Vein endothelial cell (primary cell): ENCODE measurements at places on chromosomes 7 and 10. TPM values are rescaled to one million over a fixed set of nuclear protein-coding genes. Genes with fewer than 3 reads are reported as not detected.

The ITGB8 gene
- total RNA-seq = 7.2 and 9.8 TPM in 2 replicates

The CLRN3 gene
- total RNA-seq = not detected in 2 replicates

The MSMB gene
- not detected in 2 replicates for total RNA-seq

The CRHR2 gene
- not detected in 2 replicates for total RNA-seq

The CALML3 gene
- total RNA-seq = not detected in 2 replicates

The HOXA7 gene
- 5.1 and 5.6 TPM in 2 replicates for total RNA-seq

The CHAT gene
- total RNA-seq = not detected in 2 replicates

The CFAP58 gene
- 0.33 and 0.76 TPM in 2 replicates for total RNA-seq

The CARD11 gene
- 3.5 and 20.3 TPM in 2 replicates for total RNA-seq

The ARHGEF35 gene
- total RNA-seq = under 0.01 and 0.19 TPM in 2 replicates

The CPVL gene
- 0.48 TPM in 1 of 2 replicates, not detected in the other for total RNA-seq

The ASB15 gene
- not detected in 2 replicates for total RNA-seq

The C10orf90 gene
- not detected in 2 replicates for total RNA-seq

The CC2D2B gene
- total RNA-seq = 0.86 and 1.3 TPM in 2 replicates

The AP1S1 gene
- total RNA-seq = 149 and 181 TPM in 2 replicates

The LRIT1 gene
- total RNA-seq = not detected in 2 replicates

The LOXL4 gene
- 0.38 and 1.3 TPM in 2 replicates for total RNA-seq

The SPDYE9 gene
- not detected in 2 replicates for total RNA-seq

The RAMP3 gene
- not detected in 2 replicates for total RNA-seq

The EN2 gene
- under 0.01 TPM in 1 of 2 replicates, not detected in the other for total RNA-seq

The FGL2 gene
- total RNA-seq = under 0.01 TPM in 1 of 2 replicates, not detected in the other

The TMEM196 gene
- total RNA-seq = not detected in 2 replicates

The AQP1 gene
- total RNA-seq = 1.6 and 4.9 TPM in 2 replicates

The BBS9 gene
- total RNA-seq = 11.1 TPM in 2 replicates

The KCNH2 gene
- under 0.01 TPM in 1 of 2 replicates, not detected in the other for total RNA-seq

The SAMD9L gene
- total RNA-seq = 7.8 and 18.9 TPM in 2 replicates

The JAKMIP3 gene
- 0.10 TPM in 1 of 2 replicates, not detected in the other for total RNA-seq

The SMIM30 gene
- 51.3 and 59.3 TPM in 2 replicates for total RNA-seq

The SFXN2 gene
- 4.6 and 7.1 TPM in 2 replicates for total RNA-seq

The LAMB1 gene
- total RNA-seq = 725 and 949 TPM in 2 replicates

The SSC4D gene
- total RNA-seq = 0.38 and 0.65 TPM in 2 replicates

The BRAT1 gene
- 25.1 and 33.6 TPM in 2 replicates for total RNA-seq

The HABP2 gene
- total RNA-seq = under 0.01 TPM in 1 of 2 replicates, not detected in the other

The IQUB gene
- under 0.01 and 0.38 TPM in 2 replicates for total RNA-seq

The LRRC4 gene
- 2.3 and 2.9 TPM in 2 replicates for total RNA-seq

The SNCG gene
- total RNA-seq = 53.1 and 60.4 TPM in 2 replicates
